ENCODE measurements at places on chromosomes 6 and 20.

DNA sequence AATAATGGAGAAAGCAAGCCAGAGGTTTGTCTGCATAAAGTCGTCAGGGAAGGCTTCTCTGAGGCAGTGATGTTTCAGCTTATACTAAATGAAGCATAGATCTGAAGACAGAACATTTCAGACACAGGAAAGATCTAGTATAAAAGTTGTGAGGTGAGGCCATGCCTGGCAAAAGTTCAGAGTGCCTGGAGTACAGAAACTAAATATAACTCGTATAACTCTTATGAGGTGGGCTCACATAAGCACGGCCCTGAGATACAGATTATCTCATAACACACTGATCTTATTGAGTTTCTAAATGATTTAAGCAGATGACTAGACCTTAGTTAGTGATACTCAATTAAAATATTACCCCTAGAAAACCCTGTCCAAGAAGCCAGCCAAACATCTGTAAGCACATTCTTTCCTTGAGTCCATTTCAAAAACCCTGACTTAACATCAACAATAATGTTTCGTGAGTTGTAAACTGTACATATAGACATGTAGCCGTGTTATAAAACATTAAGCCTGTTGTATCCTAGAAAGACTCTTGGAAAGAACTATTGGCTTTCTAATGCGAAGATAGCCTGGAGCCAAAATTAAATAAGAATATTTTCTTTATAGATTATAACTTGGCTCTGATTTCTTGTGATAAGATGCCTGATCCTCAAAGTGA is 667.6 kb downstream of the TENT5A start:
- DNase-seq, result no peak

DNA sequence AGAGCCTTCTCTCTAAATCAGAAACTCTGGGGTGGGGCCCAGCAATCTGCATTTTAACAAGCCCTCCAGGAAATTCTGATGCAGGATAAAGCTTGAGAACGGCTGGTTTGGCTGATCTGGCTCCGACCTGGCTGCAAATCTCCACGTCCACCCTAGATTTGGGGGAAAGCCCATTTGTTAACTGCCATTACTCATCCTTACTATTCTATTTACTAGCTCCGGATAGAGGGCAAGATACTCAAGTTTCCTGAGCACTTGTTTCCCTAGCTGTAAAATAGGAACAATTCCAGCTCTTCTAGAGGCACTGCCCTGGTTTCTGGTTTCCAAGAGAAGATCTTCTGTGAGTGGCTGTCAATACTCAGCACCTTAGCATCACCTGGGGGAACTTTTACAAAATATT is 44.4 kb downstream of the DAAM2 start:
- no peak for DNase-seq

- DNase-seq, result no peak
These were observed 157.6 kb downstream of the LAMP5 start for GRCh38 chr20:9672027-9672426.

- DNase-seq, result no peak
These were observed 114.3 kb upstream of the GGTLC1 start for GRCh38 chr20:24102749-24103333.

GRCh38 chr6:158011478-158011920 is 29.8 kb downstream of the SYNJ2 start:
- DNase-seq, result no peak

- DNase-seq, result no peak
These were observed 10.6 kb upstream of the STX16 start for GRCh38 chr20:58640446-58640845.
